ENCODE measurements at places on chromosomes 1 and 21.

DNA sequence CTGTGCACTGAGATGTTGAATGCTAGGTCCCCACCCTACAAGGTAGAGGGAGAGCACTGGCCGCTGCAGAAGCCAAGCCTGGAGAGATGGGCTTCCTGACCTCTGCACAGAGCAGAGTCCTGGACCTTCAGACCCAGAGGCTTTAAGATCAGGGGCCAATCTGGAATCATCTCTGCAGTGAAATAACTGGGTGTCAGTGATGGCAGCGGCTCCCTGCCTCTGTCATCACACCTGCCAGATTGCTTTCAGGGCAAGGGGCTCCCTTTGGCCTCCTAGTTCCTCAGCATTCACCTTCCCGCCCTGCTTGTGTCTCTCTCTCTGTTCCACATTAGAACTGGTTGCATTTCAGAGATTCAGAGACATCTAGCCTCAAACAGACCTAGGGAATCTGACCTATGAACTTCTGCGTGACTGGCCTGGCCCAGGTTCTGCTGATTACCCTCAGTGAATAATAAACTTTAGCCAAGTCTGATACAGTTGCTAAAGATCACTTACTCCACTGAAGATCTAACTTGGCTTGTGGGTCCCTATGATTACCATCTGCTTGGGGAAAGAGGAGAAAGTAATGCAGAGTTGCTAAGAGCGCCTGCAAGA, 87.8 kb downstream of the ATP1A1 start:
- DNase-seq, result no peak

- DNase-seq, result no peak
These were observed 5.0 kb downstream of the ENTREP3 start for GRCh38 chr1:155250246-155250632.

DNA sequence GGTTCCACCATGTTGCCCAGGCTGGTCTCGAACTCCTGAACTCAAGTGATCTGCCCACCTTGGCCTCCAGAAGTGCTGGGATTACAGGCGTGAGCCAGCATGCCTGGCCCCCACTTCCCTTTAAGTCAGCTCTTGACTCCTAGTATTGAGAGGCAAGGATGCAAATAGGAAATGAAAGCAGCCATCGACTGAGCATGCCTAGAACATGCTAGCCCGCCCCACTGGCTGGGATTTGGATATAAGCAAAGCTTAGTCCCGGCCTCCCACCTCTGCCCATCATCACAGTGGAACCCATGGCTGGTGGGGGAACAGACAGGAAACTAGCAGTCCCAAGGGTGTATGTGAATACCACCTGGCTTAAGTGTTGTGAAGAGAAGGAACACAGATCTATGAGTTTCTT, 10.5 kb downstream of the C1orf167 start:
- DNase-seq, result no peak

DNA sequence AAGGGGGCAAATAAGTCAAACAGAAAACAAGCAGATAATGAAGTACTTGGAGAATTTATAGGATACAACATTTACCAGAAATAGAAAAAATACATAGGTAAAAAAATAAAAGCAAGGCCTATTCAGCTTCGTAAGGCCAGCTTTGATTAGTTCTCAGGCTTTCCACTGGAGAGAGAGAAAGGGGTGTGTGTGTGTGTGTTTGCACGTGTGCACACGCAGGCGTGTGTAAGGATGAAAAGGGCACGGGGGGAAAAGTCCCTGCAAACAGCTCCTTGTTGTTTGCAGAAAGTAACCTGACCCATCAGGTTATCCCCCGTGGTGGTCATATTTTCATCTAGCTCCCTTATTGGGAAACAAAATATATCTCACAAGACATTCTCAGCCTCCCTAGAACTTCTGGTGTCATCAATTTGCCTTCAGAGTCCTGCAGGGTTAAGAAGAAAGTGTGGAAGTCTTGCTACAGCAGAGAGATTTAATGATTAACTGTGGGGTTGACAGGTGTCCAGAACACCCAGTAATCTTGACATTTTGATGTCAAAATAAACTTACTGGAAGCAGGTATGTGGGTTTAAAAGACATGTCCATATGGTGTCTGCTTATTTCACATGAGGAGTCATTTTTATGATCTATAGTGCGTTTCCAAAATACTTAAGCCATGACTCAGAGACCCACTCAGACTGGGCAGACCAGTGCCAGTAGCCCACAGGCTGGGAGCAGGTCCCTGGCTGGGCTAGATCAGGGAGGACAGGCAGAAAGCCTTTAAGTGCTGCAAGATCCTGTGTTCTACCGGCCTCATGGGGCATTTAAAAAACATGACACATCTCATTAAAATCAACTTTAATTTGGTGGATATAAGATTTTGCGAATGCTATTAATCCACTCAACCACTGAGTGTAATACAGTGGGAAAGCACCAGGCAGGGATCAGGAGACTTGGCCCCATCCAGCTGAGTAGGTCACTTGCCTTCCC, 487.6 kb upstream of the CAMK1G start:
- no peak for DNase-seq

DNA sequence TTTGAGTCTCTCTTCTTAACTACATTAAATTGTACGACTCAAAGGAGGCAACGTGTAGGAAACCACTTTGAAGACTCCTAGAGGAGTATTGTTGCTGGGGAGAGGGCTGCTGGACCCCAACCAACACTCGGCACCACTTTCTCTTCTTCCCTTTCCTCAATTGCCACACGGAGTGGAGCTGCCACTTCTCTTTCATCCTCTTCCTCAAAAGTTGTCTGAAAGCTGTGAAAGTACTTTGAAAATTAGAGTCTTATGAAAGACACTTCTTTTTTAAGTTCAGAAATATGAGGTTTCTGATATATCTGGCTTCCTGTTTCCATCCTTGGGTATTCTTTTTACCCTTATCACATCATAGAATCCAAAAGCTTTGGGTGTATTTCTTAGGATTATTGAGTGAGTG, 59.5 kb downstream of the MRPS6 start:
- DNase-seq, result no peak

DNA sequence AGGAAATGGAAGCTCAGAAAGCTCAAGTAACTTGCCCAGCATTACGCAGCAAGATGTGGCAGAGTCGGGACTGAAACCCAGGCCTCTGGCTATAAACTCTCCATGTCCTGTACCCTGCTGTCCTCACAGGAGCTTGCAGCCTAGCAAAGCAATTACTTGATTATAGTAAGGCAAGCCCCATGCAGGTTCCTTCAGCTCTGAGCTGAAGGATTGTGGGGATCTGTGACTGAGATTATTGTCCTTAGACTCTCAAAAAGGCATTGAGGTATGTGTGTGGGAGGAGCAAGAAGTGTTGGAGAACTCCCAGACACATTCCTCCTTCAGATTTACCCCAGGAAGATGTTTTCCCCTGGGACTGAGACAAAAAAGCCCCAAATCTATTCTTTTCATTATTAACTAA, 124.0 kb upstream of the SPATA6 start:
- no peak for DNase-seq

DNA sequence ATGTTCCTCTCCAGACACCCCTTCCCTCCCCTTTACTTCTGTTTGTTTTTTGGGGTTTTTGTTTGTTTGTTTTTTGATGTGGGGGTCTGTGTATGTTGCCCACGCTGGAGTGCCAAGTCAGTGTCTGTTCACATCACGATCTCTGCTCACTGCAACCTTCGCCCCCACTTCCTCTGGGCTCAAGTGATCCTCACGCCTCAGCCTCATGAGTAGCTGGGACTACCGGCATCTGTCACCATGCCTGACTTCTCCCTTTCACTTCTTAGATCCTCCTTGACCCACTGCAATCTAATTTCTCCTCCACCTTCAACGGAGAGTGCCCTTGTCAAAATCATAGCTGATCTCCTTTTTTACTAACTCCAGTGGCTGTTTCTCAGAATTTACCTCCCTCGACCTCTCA, 100.7 kb upstream of the KIF26B start:
- no peak for DNase-seq

DNA sequence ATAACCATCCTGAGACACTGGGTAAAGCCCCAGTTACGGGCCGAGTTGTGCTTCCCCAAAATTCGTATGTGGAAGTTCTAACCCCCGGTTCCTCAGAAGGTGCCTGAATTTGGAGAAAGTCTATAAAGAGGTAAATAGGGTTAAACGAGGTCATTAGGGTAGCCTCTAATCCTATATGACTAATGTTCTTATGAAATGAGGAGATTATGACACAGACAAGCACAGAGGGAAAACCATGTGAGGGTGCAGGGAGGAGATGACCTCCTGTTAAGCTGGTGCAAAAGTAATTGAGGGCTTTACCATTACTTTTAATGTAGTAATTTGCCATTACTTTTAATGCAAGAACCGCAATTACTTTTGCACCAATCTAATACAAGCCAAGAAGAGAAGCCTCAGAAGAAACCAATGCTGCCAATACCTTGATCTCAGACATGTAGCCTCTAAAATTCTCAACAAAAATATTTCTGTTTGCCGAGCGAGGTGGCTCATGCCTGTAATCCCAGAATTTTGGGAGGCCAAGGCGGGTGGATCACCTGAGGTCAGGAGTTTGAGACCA, 260.8 kb downstream of the GPATCH2 start:
- no peak for DNase-seq

- DNase-seq, result no peak
These were observed 823 bp upstream of the PRKAA2 start for GRCh38 chr1:56644064-56644918.
